ENCODE measurements at places on chromosomes 12 and 14.
A peak's percentile ranks its signal among the peaks of the same experiment; 100 is the strongest.

- no peak overlapping the region for H3K4me3 ChIP-seq
- no peak overlapping the region for H3K27ac ChIP-seq
- H3K27me3 ChIP-seq = no peaks in the 10 kb centered on the region
- peak; percentile 24 for DNase-seq
- no peaks in the 10 kb centered on the region for H3K36me3 ChIP-seq
- H3K4me1 ChIP-seq = no peaks in the 10 kb centered on the region
Measured at GRCh38 chr14:35687335-35687939, 121.7 kb downstream of the RALGAPA1 start.

DNA sequence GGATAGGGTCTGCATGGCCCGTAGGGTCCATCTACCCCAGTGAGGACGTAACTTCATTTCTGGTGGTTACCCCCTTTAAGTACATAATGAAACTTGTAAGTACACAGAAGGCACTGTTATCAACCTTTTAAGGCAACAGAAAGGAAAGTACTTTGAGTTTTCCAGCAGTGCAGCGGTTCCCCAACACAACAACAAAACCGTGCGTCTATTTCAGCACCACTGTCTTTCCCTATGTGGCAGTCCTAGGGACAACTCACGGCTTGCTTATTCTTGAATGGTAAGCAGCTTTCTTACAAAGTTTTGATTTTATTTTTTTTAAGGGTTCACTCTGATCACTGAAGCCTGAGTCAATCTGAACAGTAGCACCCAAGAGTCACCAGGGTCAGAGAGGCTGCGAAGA lies 46.3 kb downstream of the FOXN3 start:
- peaks cover 3% of the 10 kb centered on the region for H3K36me3 ChIP-seq
- H3K27ac ChIP-seq = no peak overlapping the region
- H3K4me1 ChIP-seq = peaks cover 17% of the 10 kb centered on the region
- DNase-seq = no peak
- H3K4me3 ChIP-seq = no peak overlapping the region
- no peaks in the 10 kb centered on the region for H3K27me3 ChIP-seq

DNA sequence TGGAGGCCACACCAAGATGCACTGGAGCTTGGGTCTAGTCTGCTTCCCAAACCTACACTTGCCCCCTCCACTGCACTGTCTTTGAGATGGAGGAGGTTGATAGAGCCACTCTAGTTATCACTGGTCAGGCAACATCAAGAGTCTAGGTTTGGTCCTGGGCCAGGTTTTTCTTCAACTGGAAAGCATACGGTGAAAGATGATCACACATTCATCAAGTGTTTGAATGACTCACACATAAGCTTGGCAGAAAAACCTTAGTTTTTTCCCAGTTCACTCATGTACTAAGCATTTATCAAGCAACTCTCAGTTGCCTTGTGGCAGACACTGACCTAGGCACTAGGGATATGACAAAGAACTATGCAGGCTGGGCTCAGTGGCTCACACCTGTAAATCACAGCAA lies 84.5 kb downstream of the PLEKHG3 start:
- no peaks in the 10 kb centered on the region for H3K36me3 ChIP-seq
- DNase-seq = no peak
- peaks cover 18% of the 10 kb centered on the region for H3K4me1 ChIP-seq
- H3K27me3 ChIP-seq = no peaks in the 10 kb centered on the region

- peak overlapping the region; percentile 46 for H3K27ac ChIP-seq
- H3K4me3 ChIP-seq = peak overlapping the region; percentile 19
- H3K27me3 ChIP-seq = peaks cover 19% of the 10 kb centered on the region
Measured at GRCh38 chr14:61602733-61603077, 92.6 kb upstream of the HIF1A start.

DNA sequence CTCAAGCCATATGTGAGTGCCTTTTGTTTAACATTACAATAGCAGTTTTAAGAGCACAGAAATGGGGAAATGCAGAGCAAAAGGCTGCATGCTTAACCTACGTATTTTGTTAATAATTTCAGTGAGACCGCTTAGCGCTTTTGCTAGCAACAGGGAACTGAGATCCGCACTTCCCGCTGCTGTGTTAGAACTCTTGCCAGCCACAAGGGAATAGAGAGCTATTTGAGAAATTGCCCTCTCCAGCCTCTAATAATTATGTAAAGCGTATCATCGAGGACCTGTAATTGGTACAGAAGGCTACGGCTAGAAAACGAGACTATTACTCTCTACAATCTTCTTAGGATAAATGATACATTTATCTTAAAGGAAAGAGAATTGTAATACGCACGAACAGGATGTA lies 205.2 kb upstream of the GRIP1 start:
- no peak for DNase-seq
- H3K36me3 ChIP-seq = no peaks in the 10 kb centered on the region
- no peaks in the 10 kb centered on the region for H3K27me3 ChIP-seq
- peaks cover 15% of the 10 kb centered on the region for H3K4me1 ChIP-seq
- H3K4me3 ChIP-seq = no peak overlapping the region

- H3K4me1 ChIP-seq = peaks cover 11% of the 10 kb centered on the region
- no peak for DNase-seq
- H3K27ac ChIP-seq = no peak overlapping the region
- peaks cover 24% of the 10 kb centered on the region for H3K27me3 ChIP-seq
- peak overlapping the region; percentile 50 for H3K4me3 ChIP-seq
Measured at GRCh38 chr12:65275627-65276026, 2.9 kb upstream of the MSRB3 start.

DNA sequence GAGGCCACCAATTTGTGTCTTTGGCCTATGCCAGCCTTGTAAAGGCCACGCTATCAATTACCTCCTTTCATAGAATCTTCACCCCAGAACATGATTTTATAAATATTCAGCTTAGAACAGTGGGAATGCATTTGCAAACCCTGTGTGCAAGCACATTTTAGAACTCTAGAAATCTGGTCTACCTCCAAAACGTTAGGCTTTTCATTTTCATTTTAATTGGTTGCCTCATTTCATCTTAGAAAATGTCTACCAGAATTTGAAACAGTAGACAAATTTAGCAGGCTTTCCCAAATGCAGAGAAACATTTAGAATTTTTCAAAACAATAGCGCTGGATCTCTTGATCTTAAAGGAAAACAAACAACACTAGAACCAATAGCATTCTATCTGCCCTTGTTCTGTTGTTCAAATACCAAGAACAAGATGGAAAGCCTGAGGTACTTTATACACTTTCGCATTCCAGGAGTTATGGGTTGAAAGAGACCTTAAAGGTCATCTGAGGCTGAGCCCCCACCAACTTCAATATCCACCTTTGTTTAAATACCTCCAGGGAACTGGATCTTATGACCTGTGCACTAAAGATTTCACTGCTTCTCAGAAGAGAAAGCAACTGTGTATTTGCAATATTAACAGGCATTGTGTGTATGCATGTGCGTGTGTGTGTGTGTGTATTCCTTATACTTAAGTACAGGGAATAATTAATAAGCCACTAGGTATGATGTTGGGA lies 185.1 kb downstream of the C12orf42 start:
- no peaks in the 10 kb centered on the region for H3K4me1 ChIP-seq
- no peak overlapping the region for H3K27ac ChIP-seq
- peaks cover 44% of the 10 kb centered on the region for H3K27me3 ChIP-seq
- H3K36me3 ChIP-seq = no peaks in the 10 kb centered on the region
- no peak for DNase-seq

DNA sequence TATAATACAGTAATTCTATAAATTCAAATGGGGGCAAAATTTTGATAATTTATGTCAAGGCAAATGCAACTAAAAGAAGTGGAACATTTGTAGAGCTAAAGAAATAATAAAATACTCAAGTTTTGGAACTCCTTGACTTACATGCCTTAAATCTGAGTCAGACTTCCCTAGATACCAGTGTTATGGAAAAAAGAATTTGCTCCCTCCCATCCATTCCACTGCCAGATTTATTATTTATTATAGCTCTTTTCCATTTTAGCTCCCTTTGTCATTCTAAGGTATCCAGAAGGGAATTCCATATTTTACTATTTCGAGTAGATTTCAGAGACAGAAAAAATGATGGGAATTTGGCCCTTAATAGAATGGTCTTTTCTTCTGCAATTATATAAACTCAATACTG lies 44.0 kb downstream of the RHOJ start:
- H3K4me3 ChIP-seq = no peak overlapping the region
- peaks cover 16% of the 10 kb centered on the region for H3K36me3 ChIP-seq
- H3K4me1 ChIP-seq = peaks cover 10% of the 10 kb centered on the region
- no peaks in the 10 kb centered on the region for H3K27me3 ChIP-seq

GRCh38 chr12:75944097-75944904 lies 87.3 kb downstream of the PHLDA1 start:
- H3K36me3 ChIP-seq = peaks cover 3% of the 10 kb centered on the region
- H3K27ac ChIP-seq = peak overlapping the region; percentile 61
- H3K27me3 ChIP-seq = no peaks in the 10 kb centered on the region
- DNase-seq = no peak

DNA sequence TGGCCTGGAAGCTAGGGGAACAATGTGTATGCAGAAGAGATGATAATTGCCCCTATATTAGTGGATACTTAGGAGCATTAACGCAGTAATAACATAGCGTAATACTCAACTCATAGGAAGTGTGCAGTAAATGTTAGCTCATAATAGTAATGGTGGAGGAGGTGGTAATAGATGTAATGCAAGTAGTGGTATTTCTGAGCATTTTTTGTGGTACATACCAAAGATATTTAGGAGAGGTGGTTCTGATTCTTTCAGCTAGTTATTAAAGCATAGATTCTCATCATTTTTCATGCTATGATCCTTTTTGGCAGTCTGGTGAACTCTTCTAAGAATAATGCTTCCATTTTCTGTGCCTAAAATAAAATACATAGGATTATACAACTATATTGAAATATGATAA lies 233.1 kb downstream of the PTPRO start:
- no peak overlapping the region for H3K4me3 ChIP-seq
- H3K27ac ChIP-seq = no peak overlapping the region
- H3K36me3 ChIP-seq = no peaks in the 10 kb centered on the region
- H3K4me1 ChIP-seq = no peaks in the 10 kb centered on the region
- H3K27me3 ChIP-seq = no peaks in the 10 kb centered on the region
- no peak for DNase-seq

GRCh38 chr12:123578243-123578642 lies 6.1 kb upstream of the TMED2 start:
- no peak for DNase-seq
- peaks cover 10% of the 10 kb centered on the region for H3K4me1 ChIP-seq
- H3K4me3 ChIP-seq = no peak overlapping the region
- H3K36me3 ChIP-seq = no peaks in the 10 kb centered on the region
- H3K27ac ChIP-seq = no peak overlapping the region

DNA sequence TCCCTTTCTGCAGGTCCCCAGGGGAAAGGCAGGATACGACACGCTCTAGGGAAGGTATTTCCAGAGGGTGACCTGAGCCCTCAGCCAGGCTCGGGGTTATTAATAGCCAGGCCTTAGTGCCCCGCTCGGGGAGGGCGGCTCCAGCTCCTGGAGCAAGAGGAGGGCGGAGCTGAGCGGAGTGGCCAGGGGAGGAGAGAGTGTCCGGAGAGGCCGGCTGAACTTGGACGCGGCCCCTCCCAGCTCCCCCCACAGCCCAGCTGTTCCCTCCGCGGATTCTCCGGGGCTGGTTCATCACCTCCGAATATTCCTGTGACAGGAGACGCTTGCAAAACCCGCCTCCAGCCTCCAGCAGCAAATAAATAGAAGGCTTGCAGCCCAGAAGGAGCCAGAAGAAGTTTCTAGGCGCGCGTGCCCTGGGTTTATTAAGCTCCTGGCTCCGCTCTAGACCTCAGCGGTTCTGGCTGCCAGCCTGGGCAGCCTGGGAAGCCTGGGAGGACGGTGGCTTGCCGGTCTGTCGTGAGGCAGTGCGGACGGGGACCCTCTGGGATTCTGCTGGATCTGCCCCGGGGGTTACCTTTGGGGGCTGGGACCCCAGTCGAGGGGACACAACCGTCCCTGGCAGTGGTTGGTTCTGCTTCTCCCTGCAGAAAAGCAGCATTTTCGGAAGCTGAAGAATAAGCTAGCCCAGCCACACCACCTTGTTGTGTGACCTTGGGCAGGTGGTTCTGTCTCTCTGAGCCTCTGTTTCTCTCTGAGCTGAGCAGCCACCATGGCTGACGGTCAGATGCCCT lies at the start of gene HSPB8:
Gene HSPB8 (plus strand): TSS at position 388 of the 791 bp plus-strand sequence. CDS start 382 bp downstream, at position 770.
- H3K4me1 ChIP-seq = peaks cover 32% of the 10 kb centered on the region
- no peaks in the 10 kb centered on the region for H3K36me3 ChIP-seq
- peak within 1 kb of the TSS; percentile 77 for H3K4me3 ChIP-seq

GRCh38 chr12:70508178-70508577 lies 129.1 kb downstream of the PTPRB start:
- H3K27ac ChIP-seq = no peak overlapping the region
- H3K27me3 ChIP-seq = no peaks in the 10 kb centered on the region
- DNase-seq = no peak
- peaks cover 2% of the 10 kb centered on the region for H3K36me3 ChIP-seq
- peaks cover 5% of the 10 kb centered on the region for H3K4me1 ChIP-seq

GRCh38 chr12:41881891-41882805 lies 262.5 kb downstream of the GXYLT1 start:
- no peak overlapping the region for H3K4me3 ChIP-seq
- no peaks in the 10 kb centered on the region for H3K36me3 ChIP-seq
- H3K4me1 ChIP-seq = peaks cover 18% of the 10 kb centered on the region
- H3K27ac ChIP-seq = no peak overlapping the region

- DNase-seq = no peak
- H3K4me3 ChIP-seq = peak overlapping the region; percentile 79
- H3K27ac ChIP-seq = no peak overlapping the region
- peaks cover 43% of the 10 kb centered on the region for H3K27me3 ChIP-seq
- H3K4me1 ChIP-seq = peaks cover 3% of the 10 kb centered on the region
Measured at GRCh38 chr14:75427126-75427481, 718 bp upstream of the JDP2 start.

DNA sequence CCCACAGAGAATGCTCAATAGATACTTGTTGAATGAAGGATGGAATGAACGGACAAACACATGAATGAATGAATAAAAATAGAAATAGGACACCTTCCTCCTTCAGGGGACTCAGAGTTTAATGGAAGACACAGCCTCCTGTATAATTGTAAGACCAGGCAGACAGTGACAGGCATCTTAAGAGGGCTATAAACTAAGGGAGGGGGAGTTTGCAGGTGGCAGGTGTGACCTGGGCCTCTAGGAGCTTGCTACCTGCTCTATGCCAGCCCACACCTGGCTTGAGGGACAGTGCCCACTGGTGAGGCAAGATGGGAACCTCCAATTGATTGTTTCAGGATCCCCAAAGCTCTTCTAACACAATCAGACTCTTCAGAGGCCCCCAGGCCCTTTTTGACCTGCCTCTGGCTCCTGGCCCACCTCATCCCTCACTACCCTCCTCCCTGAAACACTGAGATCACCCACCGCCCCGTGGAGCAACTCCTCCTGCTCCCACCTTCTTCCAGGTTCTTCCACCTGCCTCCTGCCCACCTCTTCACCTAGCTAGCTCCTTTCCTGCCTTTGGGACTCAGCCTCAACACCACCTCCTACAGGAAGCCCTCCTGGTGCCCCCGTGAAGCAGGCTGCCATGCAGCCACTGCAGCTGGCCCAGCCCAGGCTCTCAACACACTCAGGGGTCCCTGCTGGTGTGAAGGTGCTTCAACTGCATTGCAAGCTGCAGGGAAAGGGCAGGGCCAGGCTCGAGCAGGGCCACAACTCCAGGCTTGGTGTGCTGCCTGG lies 9.4 kb downstream of the SERPINA3 start:
- H3K4me3 ChIP-seq = no peak overlapping the region
- H3K36me3 ChIP-seq = peaks cover 7% of the 10 kb centered on the region
- peaks cover 16% of the 10 kb centered on the region for H3K27me3 ChIP-seq
- no peaks in the 10 kb centered on the region for H3K4me1 ChIP-seq
- DNase-seq = no peak

GRCh38 chr12:69894800-69895383 lies 69.9 kb downstream of the MYRFL start:
- no peaks in the 10 kb centered on the region for H3K27me3 ChIP-seq
- H3K4me3 ChIP-seq = no peak overlapping the region
- H3K4me1 ChIP-seq = peaks cover 20% of the 10 kb centered on the region
- no peak overlapping the region for H3K27ac ChIP-seq
- no peak for DNase-seq

GRCh38 chr14:30993071-30993470 lies 32.4 kb upstream of the AP4S1 start:
- H3K4me1 ChIP-seq = peaks cover 44% of the 10 kb centered on the region
- no peak overlapping the region for H3K4me3 ChIP-seq
- H3K36me3 ChIP-seq = peaks cover 14% of the 10 kb centered on the region
- no peaks in the 10 kb centered on the region for H3K27me3 ChIP-seq
- no peak for DNase-seq
- no peak overlapping the region for H3K27ac ChIP-seq
